Activated T-cell treated with anti-CD3 and anti-CD28 coated beads for 1 hour (primary cell): ENCODE measurements at places on chromosomes 6 and 20.
A peak's percentile ranks its signal among the peaks of the same experiment; 100 is the strongest.

DNA sequence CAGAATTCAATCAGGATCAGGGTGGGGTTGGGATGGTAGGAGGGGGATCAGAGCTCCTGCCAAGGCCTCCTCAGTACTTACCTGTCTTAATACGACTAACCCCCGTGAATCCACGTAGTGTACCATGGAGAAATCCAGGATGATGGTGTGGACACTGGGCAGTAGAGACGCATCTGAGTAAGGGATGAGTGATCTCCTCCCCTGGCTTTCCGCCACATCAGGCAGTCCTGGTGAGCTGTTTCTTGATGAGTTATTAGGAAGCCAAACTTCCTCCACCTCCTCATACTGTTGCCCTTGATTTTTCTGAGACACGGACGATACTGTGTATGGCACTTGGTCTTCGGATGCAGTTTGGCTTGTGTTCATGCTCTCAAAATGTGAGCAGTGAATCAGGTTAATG is 34.2 kb upstream of the SRPK1 start:
- DNase-seq, result no peak

GRCh38 chr6:6811128-6812009 is 222.8 kb downstream of the LY86 start:
- DNase-seq, result no peak

DNA sequence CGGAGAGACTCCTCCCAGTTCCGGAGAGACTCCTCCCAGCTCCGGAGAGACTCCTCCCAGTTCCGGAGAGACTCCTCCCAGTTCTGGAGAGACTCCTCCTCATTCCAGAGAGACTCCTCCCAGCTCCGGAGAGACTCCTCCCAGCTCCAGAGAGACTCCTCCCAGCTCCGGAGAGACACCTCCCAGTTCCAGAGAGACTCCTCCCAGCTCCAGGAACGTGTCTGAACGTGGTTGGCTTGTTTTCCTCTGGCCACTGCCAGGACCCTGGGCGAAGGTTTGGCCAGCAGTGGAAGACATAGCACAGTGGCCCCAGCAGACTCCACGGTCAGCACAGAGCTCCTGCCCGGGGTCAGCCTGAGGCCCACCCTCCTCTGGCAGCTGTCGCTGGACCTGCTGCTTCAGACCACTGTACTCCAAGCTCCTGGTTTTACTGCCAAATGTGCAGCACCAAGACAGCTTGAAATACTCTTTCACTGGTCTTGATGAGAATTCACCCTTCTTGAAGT is 122.3 kb upstream of the AFDN start:
- no peak for DNase-seq

DNA sequence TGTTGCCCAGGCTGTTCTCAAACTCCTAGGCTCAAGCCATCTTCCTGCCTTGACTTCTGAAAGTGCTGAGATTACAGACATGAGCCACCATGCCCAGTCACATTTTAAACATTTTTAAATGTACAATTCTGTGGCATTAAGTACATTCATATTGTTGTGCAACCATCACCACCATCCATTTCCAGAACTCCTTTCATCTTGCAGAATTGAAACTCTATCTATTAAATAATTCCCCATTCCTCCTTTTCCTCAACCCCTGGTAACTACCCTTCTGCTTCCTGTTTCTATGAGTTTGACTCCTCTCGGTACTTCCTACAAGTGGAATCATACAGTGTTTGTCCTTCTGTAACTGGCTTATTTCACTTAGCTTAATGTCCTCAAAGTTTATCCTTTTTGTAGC is 103.8 kb upstream of the NAA20 start:
- no peak for DNase-seq

DNA sequence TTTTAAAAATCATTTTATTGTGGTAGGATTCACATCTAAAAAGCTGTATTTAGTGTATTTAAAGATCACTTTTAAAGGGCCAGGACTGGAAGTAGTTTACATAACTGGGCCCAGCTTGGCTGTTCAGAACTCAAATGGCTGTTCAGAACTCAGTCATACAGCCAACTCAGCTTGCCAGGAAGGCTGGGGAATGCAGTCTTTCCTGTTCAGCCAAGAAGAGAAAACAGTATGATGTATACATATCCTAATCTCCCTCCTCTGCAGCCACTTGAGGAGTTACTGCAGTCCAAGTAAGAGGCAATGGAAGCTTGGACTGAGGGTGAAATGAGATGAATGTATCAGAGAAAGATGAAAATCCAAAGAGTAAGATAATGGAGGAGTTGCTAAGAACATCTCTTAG is 24.6 kb downstream of the DSTN start:
- no peak for DNase-seq

GRCh38 chr6:21271428-21272155 is 322.0 kb upstream of the SOX4 start:
- DNase-seq, result no peak

GRCh38 chr6:134967711-134968110 is 17.8 kb upstream of the ALDH8A1 start:
- DNase-seq, result no peak

- no peak for DNase-seq
These were observed 1005.8 kb upstream of the ADGRB3 start for GRCh38 chr6:67629258-67629657.

DNA sequence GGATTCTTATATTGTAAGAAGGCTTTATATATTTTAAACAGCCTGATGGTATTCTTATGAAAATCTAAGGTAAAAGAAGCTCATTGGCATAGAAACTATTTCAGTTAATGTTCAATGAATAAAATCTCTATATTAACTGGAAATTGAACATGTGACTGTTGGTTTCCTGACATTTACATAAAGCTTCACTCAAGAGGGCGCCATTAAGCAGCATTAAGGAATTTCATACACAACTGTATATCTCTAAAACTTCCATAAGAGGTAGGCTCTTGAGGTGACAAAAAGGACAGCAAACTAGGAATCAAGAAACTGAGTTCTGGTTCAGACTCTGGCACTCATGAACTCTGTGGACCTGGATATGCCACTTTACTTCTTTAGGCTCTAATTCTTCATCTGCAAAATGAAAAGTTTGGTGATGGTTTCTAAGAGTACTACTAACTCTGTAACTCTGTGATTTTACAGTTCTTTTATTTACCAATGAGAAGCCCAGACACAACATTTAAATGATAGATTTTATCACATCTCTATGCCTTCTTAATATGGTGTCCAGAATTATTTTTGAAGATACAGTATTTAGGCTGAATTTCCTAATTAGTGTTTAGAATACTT is 147.5 kb downstream of the FLRT3 start:
- no peak for DNase-seq

- DNase-seq, result no peak
These were observed 35.5 kb upstream of the ZFAND3 start for GRCh38 chr6:37783856-37784584.

- DNase-seq, result no peak
These were observed 21.4 kb downstream of the PYGB start for GRCh38 chr20:25269057-25269832.

DNA sequence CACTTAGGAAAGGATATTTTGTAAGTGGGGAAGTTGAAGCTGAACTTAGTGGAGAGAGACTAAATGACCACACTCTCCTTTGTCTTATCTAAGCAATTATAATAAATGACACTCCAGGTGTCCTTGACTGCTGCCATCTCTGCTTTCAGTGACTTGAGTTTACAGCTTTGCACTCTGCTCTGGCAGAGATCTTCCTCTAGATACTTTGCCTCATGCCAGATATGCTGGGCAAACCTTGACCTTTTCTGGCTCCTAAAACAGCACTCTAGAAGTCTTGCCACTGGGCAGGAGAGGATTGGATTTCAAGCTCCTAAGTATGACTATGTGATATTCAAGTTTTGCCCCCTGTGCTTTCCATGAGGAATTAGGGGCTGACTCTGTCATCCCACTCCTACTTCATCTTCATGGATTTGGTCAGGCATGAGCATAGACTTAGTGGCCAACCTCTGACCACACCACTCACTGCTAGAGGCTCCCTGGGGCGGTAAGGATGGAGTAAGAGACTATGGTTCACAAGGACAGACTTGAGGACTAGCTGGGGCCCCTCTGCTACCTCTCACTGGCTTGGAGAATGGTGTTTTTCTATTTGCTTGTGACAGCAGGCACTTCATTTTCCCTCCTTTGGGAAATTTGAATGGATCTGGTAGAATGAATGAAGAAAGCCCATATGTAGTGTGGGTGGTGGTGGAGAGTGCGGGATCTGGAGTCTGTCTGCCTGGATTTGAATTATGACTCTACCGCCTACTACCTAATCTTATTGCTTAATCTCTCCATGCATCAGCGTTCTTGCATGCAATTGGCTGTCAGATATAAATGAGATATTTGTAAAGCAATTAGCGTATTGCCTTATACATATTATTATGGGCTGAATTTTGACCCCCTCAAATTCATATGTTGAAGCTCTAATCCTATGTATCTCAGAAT is 191.4 kb downstream of the REV3L start:
- no peak for DNase-seq

DNA sequence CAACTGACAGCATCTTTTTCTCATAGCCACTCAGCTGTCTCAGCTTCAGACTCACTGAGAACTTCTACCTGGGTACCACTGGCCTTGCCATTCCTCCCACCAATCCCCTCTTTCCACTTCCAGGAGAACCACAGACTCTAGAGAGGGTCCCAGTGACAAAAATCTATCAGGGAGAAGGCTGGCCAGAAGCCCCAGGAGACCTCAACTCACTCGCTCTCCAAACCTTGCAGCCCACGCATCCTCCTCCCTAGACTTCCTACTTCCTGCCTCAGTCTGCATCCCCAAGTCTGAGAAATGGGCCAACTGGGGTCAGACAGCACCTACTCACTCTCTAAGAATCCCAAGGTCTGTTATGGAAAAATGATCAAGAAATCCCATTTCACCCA is 1.2 kb downstream of the TMEM239 start:
- no peak for DNase-seq

DNA sequence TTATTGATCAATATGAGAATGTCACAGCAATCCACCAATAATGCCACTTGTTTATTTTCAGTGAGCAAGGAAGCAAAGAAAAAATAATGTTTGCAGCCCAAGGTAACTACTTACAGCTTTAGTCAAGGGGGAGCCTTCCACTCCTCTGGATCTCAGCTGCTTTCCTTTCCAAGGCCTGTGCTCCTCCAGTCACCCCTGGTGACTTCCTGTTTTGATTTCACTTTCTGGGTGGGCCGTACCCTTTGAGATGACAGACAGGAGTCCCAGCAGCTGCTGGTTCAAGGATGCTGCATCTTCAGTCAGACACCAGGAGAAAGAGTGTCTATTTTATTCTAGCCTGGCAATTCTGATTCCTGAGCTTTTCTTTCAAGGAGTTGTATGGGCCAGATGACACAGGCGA is 5.6 kb upstream of the VNN2 start:
- peak; percentile 17 for DNase-seq

DNA sequence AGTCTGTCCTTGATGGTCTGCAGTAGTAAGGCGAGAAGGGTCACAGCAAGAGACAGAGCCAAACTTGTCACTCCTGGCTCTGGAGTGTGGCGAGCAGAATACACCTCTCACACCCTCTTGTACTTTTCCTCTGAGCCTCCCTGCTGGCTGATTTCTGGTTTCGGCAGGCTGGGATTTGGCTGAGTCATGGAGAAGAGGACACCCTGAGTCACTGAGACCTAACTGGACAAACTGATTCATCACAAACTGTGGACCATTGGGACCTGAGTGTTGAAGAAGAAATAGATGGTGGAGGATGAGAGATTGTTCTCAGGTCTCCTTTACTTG is 101.7 kb downstream of the F13A1 start:
- no peak for DNase-seq

- no peak for DNase-seq
These were observed 14.6 kb upstream of the MTCL3 start for GRCh38 chr6:127533736-127534135.

GRCh38 chr20:47758517-47759450 is 26.5 kb downstream of the SULF2 start:
- no peak for DNase-seq

- DNase-seq, result no peak
These were observed at the start of gene RIMS1 for GRCh38 chr6:71886184-71887005. TSS of gene RIMS1 (plus strand) at chr6:71886550. CDS start at chr6:71887024, 474 bp downstream.

GRCh38 chr6:147642458-147642857 is 134.0 kb downstream of the SAMD5 start:
- no peak for DNase-seq

DNA sequence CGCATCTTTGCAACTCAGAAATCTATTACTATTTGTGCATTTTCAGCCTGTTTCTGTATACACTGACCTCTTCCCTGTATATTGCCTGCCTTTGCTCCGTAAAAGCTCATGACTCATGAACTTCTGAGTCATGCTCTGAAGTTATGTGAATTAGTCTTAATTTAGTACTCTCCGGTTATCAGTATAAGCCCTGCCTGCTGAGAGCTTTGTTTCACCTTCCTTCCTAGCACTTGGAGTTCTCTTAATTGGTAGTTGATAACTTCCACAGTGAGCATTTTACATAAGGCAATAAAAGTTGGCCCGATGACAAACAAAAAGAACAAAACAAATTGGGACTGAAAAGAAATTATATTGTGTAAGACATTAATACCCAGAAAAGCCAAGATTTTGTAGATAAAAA is 231.4 kb downstream of the GJA1 start:
- DNase-seq, result no peak

GRCh38 chr20:43689165-43689564 is 22.3 kb downstream of the MYBL2 start:
- DNase-seq, result no peak

- no peak for DNase-seq
These were observed 17.7 kb downstream of the METTL24 start for GRCh38 chr6:110340392-110340965.

DNA sequence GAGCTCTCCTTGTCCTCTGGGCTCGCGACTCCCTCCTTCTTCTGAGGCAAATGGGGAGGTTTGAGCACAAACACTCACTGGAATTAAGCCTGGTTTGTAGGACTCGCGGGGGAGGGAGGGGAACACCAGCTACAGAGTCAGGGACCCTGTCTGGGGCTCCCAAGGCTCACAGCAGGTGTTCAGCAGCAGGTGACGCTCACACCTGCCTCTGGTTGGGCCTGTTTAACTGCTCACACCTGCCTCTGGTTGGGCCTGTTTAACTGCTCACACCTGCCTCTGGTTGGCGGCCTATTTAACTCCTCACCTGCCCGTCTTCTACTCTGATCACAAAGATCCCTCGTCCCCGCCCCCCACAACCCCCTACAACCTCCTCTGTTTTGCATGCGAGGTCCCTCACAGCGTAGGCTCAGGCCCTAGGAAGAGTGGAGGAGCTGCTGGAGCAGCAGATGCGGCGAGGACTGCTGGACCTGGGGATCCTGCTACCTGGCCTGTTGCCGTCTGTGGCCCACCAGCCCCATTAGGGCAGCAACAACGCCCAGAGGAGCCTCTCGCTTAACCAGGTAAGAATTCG is 181.9 kb downstream of the ERMARD start:
- no peak for DNase-seq

- DNase-seq, result no peak
These were observed 13.4 kb downstream of the CST3 start for GRCh38 chr20:23624324-23624691.

DNA sequence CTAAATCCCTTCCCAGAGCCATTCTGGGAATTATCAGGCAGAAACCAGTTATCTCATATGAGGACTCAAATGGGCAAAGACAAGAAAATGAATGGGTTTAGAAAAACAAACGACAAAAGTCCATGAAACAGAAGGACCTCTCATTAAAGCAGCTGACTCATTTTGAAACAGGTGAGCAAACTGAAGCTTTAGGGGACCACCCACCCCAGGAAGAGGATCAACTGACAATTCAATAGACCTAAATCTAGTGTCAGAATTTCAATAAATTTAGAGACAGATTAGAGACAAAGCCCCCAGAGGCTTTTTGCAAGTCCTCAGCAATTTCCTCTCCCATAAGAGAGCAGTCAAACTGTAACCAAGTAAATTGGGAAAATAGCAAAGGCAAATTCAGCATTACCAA is 333.8 kb downstream of the PTPRT start:
- DNase-seq, result no peak

- no peak for DNase-seq
These were observed 90.9 kb upstream of the GCM1 start for GRCh38 chr6:53239526-53239925.
